H7 (cell line): ENCODE measurements at places on chromosomes 5 and 9. TPM values are rescaled to one million over a fixed set of nuclear protein-coding genes. Genes with fewer than 3 reads are reported as not detected.

FAM200C gene
- total RNA-seq: 4.8 and 6.3 TPM in 2 replicates

PDE6A gene
- total RNA-seq: not detected in 2 replicates

WNK2 gene
- total RNA-seq: 13.3 and 29.5 TPM in 2 replicates

FOXD4L3 gene
- total RNA-seq: 0.04 TPM in 1 of 2 replicates, not detected in the other

EFNA5 gene
- 5.3 and 7.8 TPM in 2 replicates for total RNA-seq

RNF180 gene
- 1.2 and 1.8 TPM in 2 replicates for total RNA-seq

ZNF658 gene
- 1.9 and 3.7 TPM in 2 replicates for total RNA-seq

RPL7A gene
- total RNA-seq: 2,813 and 2,948 TPM in 2 replicates
